RWPE2 (cell line): ENCODE measurements at places on chromosomes 5 and 9.

DNA sequence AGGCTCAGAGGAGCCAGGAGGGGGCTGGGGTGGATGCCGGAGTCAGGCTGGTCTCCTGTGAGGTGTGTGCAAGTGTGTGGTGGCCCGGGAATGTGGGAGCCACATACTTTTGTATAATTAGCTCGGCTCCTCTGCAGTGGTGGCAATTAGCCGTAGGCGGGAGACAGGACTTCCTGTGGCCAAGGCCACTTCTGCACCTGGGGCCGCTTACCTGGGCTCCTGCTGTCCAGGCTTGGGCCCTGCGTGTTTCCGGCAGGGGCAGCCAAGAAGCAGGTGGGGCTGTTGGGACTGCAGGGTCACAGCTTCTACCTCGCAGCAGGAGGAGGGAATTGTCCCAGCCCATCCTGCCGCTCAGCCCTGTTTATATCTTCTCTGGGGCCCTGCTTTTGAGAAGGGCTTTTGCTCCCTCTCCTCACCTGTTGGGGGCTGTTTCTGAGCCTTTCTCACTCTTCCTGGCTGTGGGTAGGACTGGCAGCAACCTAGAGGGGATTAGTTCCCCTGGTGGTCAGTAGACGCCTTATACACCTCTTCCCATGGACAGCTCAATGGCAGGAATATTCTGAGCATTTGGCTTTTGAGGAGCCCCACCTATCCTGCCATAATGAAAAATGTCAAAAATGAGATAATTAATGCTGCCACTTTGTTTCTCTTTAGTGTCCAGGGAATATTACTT is 145.4 kb upstream of the PITX1 start:
- DNase-seq = no peak

DNA sequence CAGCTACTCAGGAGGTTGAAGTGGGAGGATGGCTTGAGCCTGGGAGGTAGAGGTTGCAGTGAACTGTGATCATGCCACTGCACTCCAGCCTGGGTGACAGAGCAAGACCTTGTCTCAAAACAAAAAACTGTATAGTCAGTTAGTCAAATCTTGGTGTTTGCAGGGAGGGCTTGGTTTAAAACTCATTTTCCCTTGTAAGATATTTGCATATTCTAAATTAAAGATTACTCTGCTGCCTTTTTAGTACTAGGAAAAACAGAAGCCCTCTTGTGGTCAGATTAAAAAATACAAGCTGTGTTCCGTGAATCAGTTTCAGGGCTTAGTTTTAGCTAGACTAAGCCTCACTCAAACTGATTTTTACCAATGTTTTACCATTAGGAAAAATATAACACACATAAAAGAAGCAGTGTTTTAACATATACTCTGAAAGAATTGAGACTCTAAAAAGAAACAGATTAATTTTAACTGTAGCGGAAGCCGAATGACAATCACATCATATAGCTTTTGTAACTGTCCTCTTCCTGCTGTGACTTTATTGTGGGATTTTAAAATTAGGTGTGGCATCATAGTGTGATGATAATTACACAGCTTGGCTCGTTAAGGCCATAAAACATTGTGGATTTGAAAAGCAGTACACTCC is 84.9 kb upstream of the BASP1 start:
- no peak for DNase-seq

DNA sequence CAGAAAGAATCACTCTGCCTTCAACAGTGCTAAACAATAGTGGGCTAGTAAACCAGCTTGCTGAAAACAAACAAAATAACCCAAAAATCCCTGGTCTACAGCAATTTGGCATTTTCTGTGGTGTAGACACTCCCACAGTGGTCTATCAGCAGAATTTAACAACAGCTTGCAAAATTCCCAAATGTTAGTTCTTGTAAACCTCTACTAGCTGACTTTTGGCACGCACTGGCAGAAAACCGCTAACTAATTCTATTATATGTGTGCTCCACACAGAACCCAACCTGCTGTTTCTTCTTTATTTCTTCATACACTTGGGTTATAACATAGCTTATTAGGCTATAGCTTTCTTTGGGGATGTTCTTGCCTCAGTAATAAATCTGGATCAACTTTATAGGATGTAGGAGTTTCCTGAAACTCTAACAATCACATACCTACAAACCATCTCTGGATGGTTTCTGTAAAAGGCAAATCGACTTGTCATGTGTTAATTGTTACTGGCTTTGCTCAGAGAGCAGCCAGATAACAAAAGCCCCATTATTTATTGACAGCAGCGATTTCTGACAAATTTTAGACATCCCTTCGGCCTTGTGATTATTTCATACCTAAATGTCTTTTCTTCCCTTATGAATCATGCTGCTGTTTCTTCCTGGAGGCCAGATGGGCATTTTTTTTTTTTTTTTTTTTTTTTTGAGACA is 82.7 kb upstream of the NAA35 start:
- DNase-seq = no peak

DNA sequence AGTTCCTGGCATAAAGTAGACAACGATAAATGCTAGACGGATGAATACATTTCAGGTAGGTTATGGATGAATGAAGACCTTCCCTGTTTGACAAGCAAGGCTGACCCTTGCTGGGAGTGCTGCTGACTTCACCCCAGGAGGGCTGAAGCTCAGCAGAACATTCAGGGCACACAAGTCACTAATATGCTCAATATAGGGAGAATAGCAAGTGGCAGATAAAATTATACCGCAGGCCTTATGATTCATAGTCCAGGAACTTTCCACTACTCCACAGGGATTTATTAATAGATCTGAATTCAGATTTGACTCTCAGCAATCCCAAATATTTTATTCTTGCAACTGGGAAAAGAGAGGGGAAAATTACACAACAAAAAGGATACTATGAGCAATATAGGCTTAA is 38.2 kb upstream of the GRAMD2B start:
- no peak for DNase-seq

DNA sequence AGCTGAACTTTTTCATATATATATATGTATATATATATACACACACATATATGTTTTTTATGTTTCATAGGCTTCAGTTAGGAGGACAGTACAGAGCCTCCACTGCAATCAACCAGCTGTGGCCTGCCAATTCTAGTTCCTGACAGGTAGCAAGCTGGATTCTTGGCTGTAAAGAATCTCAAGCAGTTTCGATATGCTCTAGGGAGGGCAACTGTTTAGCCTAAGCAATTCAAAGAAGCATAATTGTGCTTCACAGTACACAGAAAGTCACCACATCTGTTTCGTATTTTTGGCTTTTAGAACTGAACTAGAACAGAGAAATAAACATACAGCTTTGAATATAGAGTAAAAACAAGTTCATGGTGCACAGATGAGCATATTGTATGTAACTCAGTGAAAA is 152.4 kb upstream of the ARRDC3 start:
- DNase-seq = no peak

GRCh38 chr9:19138084-19138483 is 10.8 kb upstream of the PLIN2 start:
- no peak for DNase-seq

- DNase-seq = no peak
Measured at GRCh38 chr9:101376111-101376848, 8.5 kb downstream of the BAAT start.

DNA sequence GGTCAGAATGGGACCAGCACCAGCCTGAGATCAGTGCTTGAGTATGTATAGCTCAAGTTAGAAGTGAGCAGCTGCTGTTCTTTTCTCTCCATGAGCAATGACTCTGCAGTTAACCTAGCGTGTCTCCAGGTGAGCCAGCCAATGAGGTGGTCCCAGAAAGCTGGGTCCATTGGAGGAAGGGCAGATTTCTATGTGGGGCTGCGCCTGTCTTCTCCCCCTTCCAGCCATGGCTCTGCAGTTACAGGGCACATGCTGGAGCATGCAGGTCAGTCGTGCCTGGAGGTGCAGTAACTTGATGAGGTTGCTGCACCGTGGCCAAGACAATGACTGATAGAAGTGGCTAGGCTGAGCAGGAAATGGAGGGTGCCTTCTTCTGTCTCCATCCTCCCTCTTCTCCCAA is 29.6 kb upstream of the CXCL14 start:
- DNase-seq = no peak

DNA sequence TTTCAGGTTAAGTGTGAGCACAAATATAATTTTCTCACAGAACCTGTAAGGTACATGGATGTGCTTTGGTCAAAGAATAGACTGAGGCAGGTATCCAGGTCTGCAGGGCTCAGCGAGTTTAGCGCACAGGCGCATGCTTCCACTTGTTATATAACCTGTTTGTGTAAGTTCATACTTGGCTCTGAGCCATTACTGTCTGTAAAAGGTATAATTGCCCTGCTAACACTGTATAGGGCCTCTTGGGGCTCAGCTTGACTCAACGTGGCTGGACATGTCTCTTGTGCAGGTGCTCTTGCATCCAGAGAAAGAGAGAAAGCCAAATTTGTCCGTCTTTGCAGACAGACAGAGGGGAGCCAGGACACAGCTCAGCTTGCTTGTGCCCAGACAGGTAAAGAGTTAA is 759.6 kb downstream of the MTRR start:
- DNase-seq = no peak

DNA sequence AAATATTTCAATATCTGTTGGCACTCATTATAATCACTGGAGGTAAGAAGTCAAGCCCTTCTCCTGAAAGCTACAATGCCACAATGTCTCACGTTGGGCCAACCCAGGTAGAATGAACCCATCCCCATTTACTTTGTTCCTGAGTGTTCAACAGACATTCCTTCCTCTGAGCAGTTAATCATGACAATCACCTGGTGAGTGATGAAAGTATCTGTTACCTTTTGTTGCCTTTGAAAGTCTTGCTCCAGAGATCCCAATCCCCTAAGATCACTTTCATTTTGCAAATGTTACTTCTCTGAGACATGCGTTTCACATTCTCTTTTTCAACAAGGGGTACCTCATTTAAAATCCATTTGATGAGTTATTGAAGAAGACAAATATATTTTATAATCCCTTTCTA is 49.3 kb upstream of the MSX2 start:
- DNase-seq = no peak

GRCh38 chr5:107513337-107514085 is 157.2 kb downstream of the EFNA5 start:
- DNase-seq = no peak

- no peak for DNase-seq
Measured at GRCh38 chr9:107137495-107138202, 145.4 kb upstream of the RAD23B start.

DNA sequence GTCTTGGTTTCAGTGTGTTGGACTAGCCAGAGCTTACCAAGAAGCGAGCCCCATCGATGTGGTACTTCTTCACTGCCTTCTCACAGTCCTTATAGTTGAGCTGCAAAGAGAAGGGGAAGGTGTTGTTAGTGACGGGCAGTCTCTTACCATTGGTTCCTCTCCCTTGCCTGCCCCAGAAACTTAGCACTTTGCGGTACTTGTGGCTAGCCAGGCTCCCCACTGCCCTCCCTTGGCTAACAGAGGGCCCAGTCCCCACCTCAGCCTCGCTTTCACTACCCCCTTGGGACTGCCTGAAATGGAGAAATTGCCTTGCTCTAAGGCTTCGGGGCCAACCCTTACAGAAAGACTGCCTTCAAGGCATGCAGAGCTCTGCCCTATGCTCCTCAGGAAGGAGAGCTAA is 4.3 kb downstream of the LCP2 start:
- no peak for DNase-seq

GRCh38 chr9:4680750-4681149 is 1.4 kb downstream of the CDC37L1 start:
- no peak for DNase-seq

DNA sequence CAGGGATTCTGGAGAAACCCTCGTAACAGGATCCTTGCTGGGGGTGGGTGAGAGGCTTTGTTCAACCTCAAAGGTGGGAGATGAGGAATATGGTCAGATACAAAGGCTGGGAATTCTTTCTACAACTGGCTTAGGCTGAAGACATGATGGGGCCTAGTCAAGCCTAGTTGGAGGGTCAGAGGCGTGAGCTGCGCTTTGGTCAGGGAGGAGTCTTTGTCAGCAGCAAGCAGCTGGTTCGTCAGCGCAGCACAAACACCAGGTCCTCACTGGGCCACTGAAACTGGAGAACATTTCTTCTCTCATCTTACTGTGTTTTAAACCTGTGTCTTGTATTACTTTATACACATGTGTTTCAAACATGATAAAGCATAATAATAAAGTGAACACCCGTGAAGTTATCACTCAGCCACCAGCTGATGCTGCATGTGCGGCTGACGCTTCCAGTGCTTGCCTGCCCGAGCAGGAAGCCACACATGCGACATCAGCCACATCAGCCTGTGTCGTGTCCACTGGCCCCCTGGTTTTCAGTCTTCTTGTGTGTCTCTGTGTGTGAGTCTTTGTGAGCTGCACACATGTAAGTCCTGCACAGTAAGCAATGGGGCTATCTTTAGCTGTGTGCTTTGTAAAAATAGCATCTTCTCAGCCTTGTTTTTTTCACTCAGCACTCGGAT is 81.5 kb downstream of the WNK2 start:
- no peak for DNase-seq

- DNase-seq = no peak
Measured at GRCh38 chr9:73153793-73154227, 2.1 kb downstream of the ANXA1 start.

DNA sequence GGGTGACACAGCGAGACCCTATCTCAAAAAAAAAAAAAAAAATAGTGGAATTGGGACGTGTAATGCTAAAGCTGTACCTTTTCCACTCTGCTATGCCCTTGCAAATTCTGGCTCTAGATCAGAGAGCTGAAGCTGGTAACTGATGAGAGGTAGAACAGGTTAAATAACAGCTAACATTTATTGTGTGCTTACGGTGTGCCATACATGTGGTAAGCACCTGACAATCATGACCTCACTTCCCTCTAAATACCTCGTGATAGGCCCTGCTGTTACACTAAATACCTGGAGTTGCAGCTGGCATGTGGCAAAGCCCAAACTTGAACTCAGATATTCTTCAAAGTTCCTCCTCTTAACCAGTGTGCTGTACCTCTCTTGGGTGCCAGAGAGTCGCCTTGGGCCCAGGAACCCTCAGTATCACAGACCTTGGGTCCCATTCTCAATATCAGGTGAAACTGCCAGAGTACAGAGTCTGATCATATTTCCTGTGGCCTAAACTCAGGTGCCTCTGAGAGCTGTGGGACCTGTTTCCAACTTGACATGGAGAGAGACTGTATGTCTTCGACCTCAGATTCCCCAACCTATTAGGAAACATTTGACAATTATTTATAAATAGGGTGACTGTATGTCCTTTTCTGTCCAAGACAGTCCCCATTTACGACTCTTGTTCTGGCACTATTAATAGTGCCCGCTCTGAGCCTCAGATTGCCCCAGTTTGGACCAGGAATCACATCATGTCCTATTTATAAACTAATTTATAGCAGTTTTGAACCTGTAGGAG is 4.8 kb downstream of the ARL10 start:
- no peak for DNase-seq

- no peak for DNase-seq
Measured at GRCh38 chr9:311841-312240, 97.2 kb downstream of the DOCK8 start.

DNA sequence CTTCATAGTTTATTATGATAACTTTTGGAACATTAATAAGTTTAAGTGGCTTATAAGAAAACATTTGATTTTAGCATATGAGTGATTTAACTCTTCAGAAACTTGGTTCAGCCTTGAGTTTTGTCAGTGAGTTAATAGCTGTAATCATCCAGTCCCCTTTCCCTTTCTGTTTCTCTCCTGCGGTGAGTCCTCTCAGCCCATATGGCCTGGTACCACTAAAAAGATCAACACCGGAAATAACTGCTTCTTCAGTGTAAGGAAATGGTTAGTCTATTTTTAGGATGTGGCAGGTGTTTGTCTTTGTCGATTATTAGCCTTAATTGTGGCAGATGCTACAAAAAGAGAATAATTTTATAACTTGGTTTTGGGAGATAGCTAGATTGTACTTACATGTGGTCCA is 120.2 kb upstream of the GRHPR start:
- no peak for DNase-seq
